Amniotic epithelial cell (primary cell): ENCODE measurements at places on chromosomes 3 and 15.

- peak; percentile 30 for DNase-seq
These were observed 16.1 kb upstream of the CACNA2D2 start for GRCh38 chr3:50519471-50520089.

GRCh38 chr15:66847565-66847991, 145.5 kb downstream of the SMAD6 start:
- no peak for DNase-seq

- DNase-seq: no peak
These were observed 24.9 kb downstream of the GRK7 start for GRCh38 chr3:141788149-141788548.

- peak; percentile 50 for DNase-seq
These were observed 334.7 kb upstream of the RASGRP1 start for GRCh38 chr15:38899300-38899699.

DNA sequence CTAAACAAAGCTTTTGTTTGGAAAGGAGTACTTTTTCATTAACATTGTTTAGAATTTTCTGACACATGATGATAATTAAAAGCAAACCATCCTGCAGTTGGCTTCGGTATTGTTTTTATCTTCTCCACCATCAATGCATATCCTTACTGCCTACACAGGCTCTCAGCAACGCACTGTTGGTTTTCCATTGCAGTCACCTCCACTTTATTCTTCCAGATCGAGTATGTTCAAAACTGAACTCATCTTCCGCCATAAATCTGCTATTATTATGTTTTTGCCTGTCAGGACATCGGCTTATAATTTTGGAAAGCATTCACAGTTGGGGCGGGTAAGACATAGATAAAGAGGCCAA, 589 bp upstream of the SENP5 start:
- no peak for DNase-seq

GRCh38 chr3:166125179-166125578, 288.0 kb upstream of the BCHE start:
- DNase-seq: no peak

- DNase-seq: no peak
These were observed 13.7 kb downstream of the CD200 start for GRCh38 chr3:112346491-112347122.

- no peak for DNase-seq
These were observed 199.8 kb downstream of the WDR72 start for GRCh38 chr15:53559364-53560277.

GRCh38 chr15:66152650-66153049, 100.9 kb downstream of the MEGF11 start:
- no peak for DNase-seq

GRCh38 chr3:157436583-157437291, at the start of gene PTX3:
Gene PTX3, plus strand, starts transcription at chr3:157436850. Its CDS starts 84 bp downstream, at chr3:157436934.
- peak; percentile 91 for DNase-seq

DNA sequence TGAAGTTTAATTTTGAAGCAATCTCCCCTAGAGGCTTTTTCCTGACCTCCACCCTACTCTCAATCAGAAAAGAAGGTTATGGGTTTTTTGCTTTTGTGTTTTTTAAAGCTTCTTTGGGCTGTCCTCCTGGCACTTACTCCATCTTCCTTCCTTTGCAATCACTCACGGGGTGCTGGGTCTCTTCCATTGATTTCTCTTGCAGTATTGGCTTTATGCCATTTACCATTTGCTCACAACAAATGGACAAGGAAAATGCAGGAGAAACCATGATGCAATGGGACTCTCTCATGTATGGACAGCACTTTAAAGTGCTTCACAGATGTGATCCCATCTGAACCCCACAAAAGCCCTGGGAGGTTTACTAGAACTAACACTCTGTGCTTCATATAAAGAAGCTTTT, 57.5 kb downstream of the SST start:
- DNase-seq: no peak

GRCh38 chr3:147900851-147901250, 491.7 kb downstream of the ZIC1 start:
- no peak for DNase-seq

GRCh38 chr3:155064920-155065319, 15.2 kb upstream of the MME start:
- DNase-seq: peak; percentile 43

GRCh38 chr15:77027697-77028450, 32.9 kb downstream of the PSTPIP1 start:
- no peak for DNase-seq

GRCh38 chr3:189630767-189631372, 319 bp upstream of the TP63 start:
- no peak for DNase-seq

GRCh38 chr3:128850544-128850943, 28.9 kb upstream of the ACAD9 start:
- no peak for DNase-seq

DNA sequence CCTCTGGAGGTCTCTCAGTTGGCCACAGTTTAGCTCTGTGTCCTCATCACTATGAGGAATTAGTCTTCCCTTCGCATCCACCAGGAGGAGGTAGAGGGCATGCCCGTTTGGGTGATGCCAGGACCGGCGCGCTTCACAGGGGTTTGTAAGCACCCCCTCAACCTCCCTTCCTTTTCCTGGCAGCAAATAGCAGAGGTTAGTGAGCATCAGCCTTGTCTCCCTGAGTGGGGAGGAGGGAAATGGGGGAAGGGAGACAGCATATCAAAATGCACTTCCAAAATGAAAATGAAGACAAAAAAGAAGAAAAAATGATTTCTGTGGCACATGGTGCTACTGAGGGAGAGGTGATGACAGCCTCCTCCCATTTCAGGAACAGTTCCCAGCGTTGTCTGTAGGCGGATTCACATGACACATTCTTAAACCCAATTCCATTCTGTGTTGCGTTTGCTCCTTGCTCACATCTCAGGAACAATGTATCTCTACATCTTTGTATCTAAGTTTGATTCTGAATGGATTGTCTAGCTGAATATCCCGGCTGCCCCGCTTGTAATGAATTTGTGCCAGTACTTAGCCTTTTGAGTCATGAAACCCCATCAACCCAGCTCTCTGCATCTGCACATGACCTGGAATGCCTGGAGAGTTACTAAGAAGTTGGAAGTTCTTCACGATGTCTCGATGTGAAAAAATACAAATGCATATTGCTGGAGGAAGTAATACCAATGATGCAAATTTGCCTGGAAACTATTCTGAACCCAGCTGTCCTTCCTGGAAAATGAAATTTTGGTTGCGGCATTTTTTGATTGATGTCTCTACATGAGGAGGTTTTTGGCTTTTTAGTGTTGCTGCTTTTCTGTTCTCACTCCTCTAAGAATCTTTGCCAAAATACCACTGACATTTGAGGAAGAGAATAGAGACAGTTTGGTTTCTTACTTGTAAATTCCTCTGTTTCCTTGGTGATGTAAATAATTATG, 45.2 kb downstream of the TYRO3 start:
- peak; percentile 86 for DNase-seq

DNA sequence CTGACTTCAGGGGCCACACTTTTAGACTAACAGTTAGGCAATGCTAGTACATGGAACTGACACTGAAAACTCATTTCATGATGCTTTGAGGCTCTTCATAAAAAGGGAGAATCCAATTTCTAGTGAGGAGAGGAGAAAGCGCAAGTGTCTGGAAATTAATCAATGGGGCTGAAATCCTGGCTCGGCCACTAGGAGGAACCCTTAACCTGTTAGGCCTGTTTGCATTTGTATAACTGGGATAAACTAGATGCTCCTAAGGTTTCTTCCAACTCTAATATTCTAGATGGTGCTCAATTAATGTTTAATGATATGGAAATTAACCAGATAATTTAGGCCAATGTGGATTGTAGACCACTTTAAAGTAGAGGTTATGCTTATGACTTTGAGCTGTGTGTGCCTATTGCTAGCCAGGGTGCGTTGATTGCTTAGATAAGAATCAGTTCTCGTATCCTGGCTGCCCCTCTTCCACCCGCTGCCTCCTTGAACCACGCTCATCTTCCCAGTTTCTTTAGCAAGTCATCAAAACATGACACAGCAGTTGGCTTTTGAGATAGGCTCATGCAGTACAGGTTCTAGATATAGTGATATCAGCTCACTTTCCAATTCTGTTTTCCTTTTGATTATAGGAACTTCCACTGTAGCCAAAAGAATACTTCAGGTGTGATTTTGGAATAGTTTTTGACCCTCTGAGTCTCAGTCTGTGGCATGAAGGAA, 16.8 kb upstream of the CRBN start:
- no peak for DNase-seq

GRCh38 chr3:128498901-128499530, 6.0 kb upstream of the GATA2 start:
- DNase-seq: no peak

- DNase-seq: no peak
These were observed 75.6 kb upstream of the CACNA2D3 start for GRCh38 chr3:54046641-54047214.

GRCh38 chr15:63933522-63933921, 99.8 kb upstream of the HERC1 start:
- DNase-seq: peak; percentile 65

GRCh38 chr3:103195216-103195615, 760.4 kb downstream of the ZPLD1 start:
- peak; percentile 43 for DNase-seq

GRCh38 chr15:46622851-46623250, 988.0 kb downstream of the SQOR start:
- no peak for DNase-seq

- DNase-seq: no peak
These were observed 294.6 kb upstream of the DPPA4 start for GRCh38 chr3:109631897-109632296.

DNA sequence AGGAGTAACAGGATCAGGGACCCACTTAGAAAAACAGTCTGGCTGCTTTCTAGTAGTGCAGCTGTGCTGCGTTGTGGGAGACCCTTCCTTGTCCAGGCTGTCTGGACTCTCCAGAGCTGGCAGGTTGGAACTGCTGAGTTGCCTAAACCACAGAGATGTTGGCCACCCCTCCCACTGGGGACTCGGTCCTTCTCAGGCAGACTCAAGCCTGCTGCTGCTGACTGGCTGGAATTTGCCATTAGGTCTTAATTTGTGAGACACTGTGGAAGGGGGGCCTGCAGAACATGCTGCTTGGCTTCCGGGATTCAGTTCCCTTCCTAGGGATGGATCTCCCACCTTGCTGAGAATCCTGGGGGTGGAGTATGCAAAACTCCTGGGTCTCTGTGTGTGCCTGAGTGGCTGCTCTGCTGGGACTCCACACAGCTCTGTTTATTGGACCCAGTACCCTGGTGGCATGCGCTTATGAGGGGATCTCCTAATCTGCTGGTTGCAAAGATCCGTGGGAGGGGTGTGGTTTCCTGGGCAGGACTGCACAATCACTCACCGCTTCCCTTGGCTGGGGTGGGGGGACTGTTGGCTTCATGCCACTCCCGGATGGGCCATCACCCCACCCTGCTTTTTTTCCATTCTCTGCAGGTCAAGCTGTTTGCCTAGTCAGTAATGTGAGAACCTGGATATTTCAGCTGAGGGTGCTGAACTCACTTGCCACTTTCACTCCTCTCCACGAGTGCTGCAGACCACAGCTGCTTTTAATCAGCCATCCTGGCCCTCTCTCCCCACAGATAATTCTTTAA, 150.5 kb downstream of the CFAP20DC start:
- no peak for DNase-seq

GRCh38 chr3:110938629-110939028, 133.0 kb upstream of the NECTIN3 start:
- DNase-seq: no peak

DNA sequence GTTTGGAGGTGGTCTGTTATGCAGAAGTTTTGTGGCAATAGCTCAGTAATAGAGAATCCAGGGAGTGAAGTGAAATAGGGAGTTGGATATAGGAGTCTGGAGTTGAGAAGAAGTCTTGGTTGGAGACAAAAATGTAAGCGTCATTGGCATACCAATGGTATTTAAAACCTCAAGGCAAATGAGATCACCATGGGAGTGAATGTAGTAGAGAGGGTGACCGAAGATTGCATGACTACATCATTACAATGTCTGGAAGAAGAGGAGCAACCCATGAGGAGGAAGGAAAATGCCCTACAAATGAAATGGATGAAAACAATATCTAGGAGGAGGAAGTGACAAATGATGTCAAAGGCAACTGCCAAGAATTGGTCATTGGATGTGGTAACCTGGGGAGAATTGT, 54.4 kb downstream of the CNTN4 start:
- no peak for DNase-seq

GRCh38 chr3:48567090-48567489, 3.5 kb upstream of the UCN2 start:
- DNase-seq: no peak

DNA sequence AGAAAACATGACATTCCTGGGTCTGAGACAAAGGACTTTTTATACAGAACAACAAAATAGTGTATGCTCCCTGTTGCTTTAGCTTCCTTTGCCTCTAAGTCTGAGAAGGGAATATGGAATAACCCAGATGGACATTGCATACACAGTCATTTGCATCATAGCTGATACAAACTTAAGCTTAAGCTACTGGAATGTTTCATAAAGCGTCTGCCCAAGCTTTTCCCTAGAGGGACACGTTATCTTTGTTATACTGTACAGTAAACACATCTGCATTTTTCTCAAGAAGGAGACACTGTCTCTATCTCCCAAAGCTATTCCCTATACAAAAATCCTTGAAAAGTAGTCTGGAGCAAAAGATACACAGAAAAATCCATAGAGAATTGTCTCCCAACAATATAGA, 775.0 kb downstream of the DIPK2A start:
- peak; percentile 59 for DNase-seq

DNA sequence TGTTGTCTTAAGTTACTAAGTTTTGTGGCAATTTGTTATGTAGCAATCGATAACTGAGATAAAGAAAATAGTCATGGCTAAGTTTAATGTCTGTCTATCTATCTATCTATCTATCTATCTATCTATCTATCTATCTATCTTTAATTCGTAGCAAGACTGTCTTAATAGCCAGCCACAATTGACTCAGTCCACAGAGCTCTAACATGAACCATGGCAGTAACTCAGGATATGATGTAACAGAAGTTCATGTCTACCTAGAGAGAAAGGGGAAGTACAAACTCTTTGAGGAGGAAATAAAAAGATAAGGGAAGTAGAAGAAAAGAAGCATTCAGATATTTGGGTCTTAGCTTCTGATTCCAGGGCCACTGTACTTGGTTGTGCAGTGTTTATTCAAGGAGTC, 61.5 kb upstream of the FNDC3B start:
- peak; percentile 28 for DNase-seq

DNA sequence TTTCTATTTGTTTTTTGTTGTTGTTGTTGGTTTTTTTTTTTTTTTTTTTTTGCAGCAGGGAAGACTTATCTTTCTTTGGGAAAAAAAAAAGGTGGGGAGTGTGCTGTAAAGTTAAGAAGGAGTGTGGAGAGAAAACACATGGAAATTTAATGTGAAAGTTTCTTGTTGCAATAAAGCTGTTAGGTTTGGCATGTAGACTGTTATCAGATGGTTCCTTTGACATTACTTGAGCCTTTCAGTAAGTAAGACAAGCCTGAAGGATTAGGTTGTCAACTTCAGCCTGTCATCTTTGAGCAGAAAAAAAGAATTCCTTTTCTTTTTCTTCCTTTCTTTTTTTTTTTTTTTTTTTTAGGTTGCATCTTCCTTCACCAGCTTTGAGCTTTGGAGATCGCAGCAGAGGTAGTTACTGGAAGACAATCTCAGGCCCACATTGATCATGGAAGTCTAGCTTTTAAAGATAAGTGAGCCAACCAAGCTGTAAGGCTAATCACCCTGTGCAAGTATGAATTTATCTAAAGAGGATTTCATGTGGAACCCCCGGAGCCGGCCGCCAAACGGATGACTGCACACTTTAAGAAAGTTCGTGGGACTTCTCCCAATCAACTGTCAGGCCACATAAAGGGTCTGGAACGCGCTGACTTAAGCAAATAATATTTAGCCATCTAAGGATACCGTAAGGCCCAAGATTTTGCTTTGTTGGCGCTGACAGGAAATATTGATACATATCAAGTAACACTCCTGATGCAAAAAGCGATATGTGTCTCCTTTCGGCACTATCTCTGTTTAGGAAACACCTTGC, 1040.1 kb upstream of the NR2F2 start:
- DNase-seq: no peak

GRCh38 chr3:143119974-143120715, 574 bp downstream of the CHST2 start:
- no peak for DNase-seq
